ENCODE measurements at places on chromosomes 11 and 22. TPM values are rescaled to one million over a fixed set of nuclear protein-coding genes. Genes with fewer than 3 reads are reported as not detected.

DNA sequence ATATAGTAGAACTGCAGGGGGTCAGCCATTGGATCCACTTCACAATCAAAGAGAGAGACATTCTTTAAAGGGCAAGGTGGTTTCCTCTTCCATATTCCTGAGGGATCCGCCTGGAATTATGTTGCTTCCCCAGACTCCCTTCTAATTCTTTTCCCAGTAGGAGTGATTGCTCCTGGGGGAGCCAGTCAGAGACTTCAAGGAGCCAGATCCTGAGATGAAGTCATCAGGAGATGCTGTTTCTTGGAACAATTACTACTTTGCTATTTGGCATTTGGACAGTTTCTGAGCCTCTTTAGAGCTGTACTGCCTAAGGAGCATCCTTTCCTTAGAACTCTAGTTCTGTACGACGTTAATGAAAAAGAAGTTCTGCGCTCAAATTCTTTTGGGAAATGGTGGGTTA, 1.9 kb upstream of the OR9Q2 start:
- H3K27me3 ChIP-seq, result no peaks in the 10 kb centered on the region
- H3K4me1 ChIP-seq, result no peaks in the 10 kb centered on the region
- DNase-seq, result no peak
- H3K4me3 ChIP-seq, result no peak overlapping the region

- H3K4me1 ChIP-seq, result peaks cover 6% of the 10 kb centered on the region
- DNase-seq, result no peak
- H3K36me3 ChIP-seq, result no peaks in the 10 kb centered on the region
Measured at GRCh38 chr11:35524780-35525179, 636 bp downstream of the PAMR1 start.

RAB38 gene
- total RNA-seq, result 7.0 TPM

DNA sequence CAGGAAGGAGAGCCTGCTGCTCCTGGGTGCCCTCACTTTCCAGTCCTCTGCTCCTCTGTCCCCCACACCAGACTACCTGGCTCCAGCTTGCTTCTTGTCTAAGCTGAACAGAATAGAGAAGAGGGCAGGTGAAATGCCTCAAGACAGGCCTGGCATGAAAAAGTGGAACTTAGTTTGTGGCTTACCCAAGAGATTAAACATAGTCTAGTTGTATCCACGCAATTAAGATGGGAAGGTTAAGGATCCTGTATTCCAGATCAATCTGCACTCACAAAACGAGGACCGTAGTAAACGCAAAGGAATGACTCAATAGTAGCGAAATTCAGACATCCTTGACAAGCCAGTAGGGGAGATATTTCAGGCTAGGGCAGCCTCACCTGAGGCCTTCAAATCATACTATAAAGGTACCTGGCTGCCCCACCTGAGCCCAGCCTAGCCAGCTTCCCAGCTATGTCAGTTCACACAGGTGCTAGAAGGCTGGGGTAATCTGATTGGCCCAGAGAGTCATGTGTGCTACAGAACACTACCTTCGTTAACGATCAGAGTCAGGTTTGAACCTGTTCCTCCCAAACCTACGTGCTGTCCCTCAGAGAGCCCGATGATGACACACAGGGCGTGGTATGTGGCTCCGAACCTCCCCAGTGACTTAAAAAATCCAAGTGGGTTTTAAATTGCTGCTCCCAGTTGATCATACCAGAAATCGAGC, 46.5 kb downstream of the AHNAK start:
- no peaks in the 10 kb centered on the region for H3K27me3 ChIP-seq
- no peak overlapping the region for H3K27ac ChIP-seq

DNA sequence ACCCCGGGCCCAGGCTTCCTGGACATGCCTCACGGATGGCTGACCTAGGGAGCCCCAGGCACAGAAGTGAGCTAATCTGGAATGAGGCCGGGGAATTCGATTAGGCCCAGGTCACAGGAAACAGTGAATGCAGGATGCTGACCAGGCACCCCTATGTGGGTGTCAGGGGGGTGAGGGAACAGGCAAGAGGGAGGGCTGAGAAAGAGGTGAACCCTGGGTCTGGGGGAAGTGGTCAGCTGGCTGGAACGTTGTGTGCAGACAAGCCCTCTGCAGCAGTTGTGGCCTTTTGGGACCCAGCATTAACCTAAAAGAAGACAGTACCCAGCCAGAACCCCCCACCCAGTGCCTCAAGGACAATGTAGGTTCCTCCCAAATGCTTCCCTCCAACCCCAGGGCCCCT, 8.1 kb downstream of the SERHL2 start:
- peak overlapping the region; percentile 63 for H3K27ac ChIP-seq
- DNase-seq, result no peak
- H3K4me1 ChIP-seq, result peaks cover 28% of the 10 kb centered on the region
- no peak overlapping the region for H3K4me3 ChIP-seq
- no peaks in the 10 kb centered on the region for H3K27me3 ChIP-seq
- H3K36me3 ChIP-seq, result no peaks in the 10 kb centered on the region

BBOX1 gene
- total RNA-seq, result 45.1 TPM

METTL15 gene
- 27.5 TPM for total RNA-seq

WT1 gene
- total RNA-seq, result 0.40 TPM

DNA sequence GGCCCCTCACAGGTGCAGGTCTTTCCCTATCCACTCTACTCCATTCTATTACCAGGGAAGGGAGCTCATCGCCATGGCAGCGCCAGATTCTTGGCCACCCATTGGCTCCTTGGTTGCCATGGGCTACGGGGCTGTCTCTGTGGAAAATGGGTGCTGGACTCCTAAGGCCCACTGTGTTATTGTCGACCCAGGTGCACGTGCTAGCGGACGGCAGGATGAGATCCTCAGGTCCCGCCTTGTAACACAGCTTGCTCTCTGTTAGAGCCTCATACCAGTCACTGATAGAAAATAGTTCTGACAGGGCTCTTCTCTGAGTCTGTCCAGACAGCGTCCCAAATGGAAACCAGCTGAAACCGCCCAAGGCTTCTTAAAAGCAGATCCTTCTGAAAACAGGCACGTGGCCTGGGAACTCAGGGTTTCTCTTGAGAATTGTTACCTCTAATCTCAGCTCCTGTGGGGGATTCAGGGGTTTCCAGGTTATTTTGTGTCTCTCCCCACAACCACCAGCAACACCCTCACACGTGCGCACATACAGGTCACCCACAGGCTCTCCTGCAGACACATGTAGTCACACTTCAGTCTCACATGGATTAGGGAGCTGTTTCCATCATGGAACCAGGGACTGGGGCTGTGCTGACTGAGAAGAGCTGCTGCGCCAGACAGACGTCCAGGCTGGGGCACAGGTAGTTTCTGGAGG, 1.5 kb downstream of the TUB start:
- H3K27me3 ChIP-seq, result no peaks in the 10 kb centered on the region
- peak overlapping the region; percentile 67 for H3K4me3 ChIP-seq
- H3K27ac ChIP-seq, result no peak overlapping the region
- H3K36me3 ChIP-seq, result no peaks in the 10 kb centered on the region
- H3K4me1 ChIP-seq, result peaks cover 9% of the 10 kb centered on the region

SLC35F2 gene
- 12.9 TPM for total RNA-seq

DNA sequence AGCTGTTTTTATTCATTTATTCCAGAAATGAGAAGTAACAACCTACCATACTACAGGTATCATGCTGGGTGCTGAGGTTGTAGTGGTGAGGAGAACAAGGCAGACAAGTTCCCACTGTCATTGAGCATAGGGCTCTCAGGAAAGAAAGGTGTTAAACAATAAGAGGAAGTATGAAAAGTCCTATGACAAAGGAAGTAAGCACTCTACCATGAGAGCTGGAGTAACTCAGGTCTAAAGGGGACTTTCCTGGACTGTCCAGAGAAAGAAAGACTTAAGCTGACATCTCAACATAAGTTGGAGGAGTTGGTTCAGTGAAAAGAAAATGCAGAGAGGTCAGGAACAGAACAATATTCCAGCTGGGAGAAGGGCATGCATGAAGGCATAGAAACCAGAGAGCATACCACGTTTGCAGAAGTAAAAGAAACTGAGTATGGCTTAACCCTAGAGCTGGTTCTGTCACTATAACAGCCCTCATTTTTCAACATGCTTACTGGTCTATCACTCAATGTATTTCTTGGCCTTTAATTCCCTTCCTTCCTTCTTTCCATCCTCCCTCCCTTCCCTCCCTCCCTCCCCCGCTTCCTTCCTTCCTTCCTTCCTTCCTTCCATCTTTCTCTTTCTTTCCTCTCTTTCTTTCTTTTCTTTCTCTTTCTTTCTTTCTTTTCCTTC, 137.8 kb upstream of the BDNF start:
- no peak for DNase-seq
- H3K36me3 ChIP-seq, result no peaks in the 10 kb centered on the region

CHID1 gene
- total RNA-seq, result 112 TPM

GRCh38 chr11:117171404-117172061, 7.0 kb upstream of the SIDT2 start:
- H3K27me3 ChIP-seq, result no peaks in the 10 kb centered on the region
- H3K36me3 ChIP-seq, result peaks cover 11% of the 10 kb centered on the region
- no peak overlapping the region for H3K4me3 ChIP-seq
- DNase-seq, result no peak
- peak overlapping the region; percentile 80 for H3K27ac ChIP-seq

All from thyroid gland (tissue), 4 donors.